ENCODE measurements at places on chromosomes 2 and 18.

DNA sequence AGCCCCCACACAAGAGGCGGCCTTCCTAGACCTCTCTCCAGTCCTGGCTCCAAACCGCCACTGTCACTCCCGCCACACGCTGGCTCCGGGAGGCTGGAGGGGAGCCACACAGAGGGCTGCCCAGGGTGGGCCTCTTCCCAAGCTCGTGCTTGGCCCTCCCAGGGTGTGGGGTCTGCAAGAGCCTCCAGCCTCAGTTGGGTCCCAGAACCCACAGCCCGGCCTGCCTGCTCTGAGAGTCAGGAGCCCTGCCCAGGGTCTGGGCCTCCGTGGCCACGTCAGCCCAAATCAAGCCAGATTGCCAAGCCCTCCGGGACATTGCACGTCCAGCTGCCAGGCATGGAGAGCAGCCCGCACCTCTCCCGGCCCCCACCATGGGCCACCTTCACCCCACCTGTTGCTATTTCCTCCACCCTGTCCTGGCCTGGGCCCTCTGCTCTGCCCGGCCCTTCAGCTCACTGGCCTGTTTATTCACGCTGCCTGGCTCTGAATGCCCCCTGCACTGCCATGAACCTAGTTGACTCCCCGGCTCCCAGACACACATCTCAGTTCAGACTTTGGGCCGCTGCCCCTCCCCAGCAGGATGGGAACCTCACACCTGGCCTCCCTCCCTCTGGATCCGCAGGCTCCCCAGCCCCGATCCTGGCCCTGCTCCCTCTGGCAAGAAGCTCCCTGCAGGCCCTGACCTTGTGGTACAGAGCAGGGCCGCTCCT lies 61.0 kb downstream of the BIN1 start:
- DNase-seq = no peak

- no peak for DNase-seq
Measured at GRCh38 chr2:62099523-62100175, 96.3 kb upstream of the B3GNT2 start.

DNA sequence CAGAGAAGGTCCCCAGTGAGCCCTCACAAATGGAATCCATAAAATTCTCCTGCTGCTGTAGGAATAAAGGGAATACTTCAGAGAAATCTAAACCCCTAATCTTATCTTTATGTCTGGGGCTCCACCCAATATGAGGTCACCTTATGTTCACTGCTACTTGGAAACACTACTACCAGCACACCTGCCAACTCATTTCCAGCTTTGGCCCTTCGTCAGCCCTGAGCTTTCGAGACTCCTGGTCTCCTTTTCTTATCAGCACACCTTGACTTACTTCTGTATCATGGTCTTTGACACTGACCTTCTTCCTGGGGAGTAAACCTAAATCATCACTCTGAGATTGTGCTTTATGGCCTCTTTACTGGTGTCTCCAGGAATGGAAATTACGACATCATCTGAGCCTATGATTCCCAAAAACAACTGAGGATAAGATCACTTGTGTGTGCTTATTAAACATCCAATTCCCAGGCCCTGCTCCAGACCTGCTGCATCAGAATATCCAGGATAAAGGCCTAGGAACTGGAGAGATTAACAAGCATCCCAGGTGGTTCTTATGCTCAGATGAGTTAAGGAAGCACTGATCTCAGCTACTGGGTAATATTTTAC lies 22.2 kb upstream of the ASNSD1 start:
- DNase-seq = no peak

DNA sequence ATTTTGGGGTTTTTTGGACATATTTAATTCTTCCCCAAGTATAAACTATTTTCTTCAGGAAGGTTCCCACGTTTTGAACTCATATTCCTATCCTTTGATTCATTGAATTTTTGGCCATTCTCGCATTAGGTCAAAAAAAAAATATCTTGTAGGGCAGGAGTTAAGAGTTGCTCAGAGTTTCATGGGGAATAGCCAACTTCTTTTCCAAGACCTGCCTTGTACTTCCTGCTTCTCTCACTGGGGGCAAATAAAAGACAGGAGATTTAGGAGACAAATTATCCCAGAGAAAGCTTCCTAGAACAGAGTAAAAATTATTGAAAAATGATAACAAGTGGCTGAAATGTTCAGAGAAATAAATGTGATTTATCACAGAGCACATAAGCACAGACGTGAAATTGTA lies 55.2 kb upstream of the BCL11A start:
- no peak for DNase-seq

DNA sequence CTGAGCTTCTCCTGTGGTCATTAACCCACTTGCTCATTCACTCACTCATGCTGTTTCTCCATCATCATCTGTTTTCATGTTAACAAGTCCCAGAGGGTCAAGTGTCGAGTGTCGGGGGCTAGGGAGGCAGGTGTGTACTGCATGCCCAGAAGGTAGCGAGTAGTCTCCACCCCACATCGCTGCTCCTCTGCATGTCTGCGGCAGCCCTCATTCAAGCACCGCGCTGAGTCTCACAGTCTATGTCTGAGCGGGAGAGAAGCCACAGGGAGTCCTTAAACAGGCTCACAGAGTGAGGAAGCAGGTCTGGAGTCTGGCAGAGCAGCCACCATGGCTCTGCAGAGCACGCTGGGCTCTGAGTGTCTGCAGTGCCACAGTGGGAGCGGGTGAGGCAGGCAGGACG lies 121.3 kb upstream of the IL1R2 start:
- no peak for DNase-seq

GRCh38 chr2:85949280-85949679 lies 60.5 kb upstream of the ST3GAL5 start:
- no peak for DNase-seq

DNA sequence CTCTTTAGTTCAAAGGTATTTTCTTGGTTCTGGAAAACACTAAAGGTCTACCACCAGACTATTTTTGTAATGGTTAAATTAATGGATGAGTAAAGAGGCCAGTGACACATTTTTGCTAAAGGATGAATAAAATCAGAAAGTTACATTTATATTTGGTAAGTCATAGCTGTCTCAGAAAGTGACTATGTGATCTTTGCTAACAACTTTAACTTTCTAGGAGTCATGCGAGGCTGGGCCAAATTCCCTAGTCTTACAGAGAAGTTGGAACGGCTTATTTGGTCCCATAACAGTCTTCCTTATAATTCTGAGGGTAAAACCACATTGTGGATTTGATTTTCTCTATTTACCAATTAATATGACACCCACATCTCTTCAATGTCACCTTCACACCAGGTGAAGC lies 198.1 kb downstream of the PDE1A start:
- no peak for DNase-seq

- DNase-seq = no peak
Measured at GRCh38 chr2:174610243-174610995, 12.8 kb upstream of the WIPF1 start.

DNA sequence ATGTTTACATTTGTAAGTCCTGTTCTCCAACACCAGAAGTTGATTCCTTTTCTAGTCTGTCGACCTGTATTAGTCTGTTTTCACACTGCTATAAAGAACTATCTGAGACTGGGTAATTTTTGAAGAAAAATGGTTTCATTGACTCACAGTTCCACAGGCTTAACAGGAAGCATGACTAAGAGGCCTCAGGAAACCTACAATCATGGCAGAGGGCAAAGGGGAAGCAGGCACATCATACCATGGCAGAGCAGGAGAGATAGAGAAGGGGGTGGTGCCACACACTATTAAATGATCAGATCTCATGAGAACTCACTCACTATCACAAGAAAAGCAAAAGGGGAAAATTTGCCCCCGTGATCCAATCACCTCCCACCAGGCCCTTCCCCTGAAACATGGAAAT lies 112.8 kb upstream of the MAP3K20 start:
- DNase-seq = no peak

- DNase-seq = no peak
Measured at GRCh38 chr2:203510941-203511305, 24.2 kb downstream of the RAPH1 start.

DNA sequence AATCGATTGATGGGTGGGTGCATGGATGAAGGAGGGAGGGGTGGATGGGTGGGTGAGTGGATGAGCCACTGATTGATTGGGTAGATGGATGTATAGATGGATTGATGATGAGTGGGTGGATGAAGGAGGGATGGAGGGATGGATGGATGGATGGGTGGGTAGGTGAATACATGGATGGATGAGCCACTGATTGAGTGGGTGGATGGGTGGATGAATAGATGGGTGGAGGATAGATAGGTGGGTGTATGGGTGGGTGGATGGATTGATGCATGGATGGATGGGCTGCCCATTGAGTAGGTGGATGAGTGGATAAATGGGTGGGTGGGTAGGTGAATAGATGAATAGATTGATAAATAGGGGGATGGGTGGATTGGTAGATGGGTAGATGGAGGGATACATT lies 30.9 kb downstream of the MLPH start:
- no peak for DNase-seq

- DNase-seq = no peak
Measured at GRCh38 chr2:237692601-237693290, 65.4 kb downstream of the LRRFIP1 start.

DNA sequence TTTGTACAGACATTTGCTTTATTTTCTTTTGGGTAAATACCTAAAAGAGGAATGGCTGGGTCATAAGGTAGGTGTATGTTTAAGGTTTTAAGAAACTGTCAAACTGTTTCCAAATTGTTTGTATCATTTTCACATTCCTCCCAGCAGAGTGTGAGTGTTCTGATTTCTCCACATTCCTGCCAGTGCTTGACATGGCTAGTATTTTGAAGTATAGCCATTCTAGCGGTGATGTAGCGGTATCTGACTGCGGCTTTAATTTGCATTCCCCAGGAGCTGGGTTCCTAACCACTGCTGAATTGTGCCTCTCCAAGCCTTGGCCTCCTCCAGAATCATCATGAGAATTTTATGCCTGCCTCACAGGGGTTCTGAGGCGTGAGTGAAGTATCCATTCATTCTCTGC lies 61.8 kb upstream of the ARL4C start:
- no peak for DNase-seq
